ENCODE measurements at places on chromosomes 16 and 17.

DNA sequence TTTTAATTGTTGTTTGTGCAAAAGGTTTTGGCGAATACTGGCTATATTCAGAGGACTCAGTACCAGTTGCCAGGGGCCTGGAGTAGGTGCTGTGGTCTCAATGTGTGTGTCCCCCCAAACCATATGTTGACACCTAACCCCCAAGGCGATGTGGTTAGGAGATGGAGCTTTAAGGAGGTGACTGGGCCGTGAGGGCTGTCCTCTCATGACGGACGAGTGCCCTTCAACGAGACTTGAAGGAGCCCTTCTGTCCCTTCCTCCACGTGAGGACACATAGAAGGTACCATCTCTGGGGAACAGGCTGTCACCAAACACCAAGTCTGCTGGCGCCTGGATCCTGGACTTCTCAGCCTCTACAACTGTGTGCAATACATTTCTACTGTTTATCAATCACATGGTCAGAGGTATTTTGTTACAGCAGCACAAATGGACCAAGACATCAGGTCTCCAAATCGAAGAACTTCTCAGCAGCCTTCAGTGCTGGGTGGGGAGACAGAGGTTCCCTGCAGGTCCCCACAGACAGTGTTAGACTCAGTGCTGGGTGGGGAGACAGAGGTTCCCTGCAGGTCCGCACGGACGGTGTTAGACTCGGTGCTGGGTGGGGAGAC lies 24.8 kb upstream of the METRNL start:
- no peak for DNase-seq

- DNase-seq = no peak
Observed at GRCh38 chr17:6303664-6304063, 131.3 kb downstream of the AIPL1 start.

GRCh38 chr17:21174713-21175112 lies 39.2 kb downstream of the TMEM11 start:
- DNase-seq = no peak

GRCh38 chr17:65191811-65192740 lies 54.9 kb downstream of the RGS9 start:
- no peak for DNase-seq

DNA sequence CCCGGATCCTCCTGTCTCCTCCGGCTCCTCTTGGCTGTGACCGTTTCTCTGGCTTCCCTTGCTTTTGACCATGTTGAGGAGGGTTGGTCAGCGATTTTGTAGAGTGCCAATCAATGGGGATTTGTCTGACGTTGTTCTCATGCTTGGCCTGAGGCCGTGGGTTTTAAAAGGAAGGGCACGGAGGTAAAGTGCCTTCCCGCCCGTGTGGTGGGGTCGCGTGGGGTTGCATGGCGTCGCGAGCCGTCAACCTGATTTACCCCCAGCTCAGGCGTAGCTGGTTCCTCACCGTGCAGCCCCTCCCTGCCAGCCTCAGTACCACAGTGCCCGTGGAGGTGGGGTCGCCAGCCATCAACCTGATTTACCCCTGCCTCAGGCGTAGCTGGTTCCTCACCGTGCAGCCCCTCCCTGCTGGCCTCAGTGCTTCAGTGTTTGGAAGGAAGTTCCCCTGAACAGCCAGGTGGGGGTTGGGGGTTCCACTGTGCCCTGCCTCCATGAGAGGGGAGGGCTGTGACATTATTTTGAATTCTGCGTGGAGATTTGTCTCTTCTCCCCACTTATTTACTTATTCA lies 5.0 kb downstream of the TPSAB1 start:
- DNase-seq = no peak

DNA sequence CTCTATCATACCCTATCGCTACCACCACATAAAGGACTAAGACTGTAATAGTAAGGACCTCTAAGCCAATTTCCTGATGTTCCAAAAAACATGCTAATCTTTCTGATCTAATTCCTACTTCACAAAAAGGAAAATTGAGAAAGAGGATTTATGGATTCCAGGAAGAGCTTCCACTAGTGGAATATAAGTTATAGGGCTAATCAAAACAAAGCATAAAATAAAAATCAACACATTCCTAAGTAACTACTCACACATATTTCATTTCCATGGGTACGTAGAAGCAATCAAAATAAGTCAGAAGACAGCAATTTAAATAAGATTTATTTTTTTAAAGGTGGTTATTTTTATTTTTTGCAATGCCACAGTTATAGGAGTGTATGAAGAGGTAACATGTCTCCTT lies 12.4 kb downstream of the CCDC43 start:
- DNase-seq = no peak

DNA sequence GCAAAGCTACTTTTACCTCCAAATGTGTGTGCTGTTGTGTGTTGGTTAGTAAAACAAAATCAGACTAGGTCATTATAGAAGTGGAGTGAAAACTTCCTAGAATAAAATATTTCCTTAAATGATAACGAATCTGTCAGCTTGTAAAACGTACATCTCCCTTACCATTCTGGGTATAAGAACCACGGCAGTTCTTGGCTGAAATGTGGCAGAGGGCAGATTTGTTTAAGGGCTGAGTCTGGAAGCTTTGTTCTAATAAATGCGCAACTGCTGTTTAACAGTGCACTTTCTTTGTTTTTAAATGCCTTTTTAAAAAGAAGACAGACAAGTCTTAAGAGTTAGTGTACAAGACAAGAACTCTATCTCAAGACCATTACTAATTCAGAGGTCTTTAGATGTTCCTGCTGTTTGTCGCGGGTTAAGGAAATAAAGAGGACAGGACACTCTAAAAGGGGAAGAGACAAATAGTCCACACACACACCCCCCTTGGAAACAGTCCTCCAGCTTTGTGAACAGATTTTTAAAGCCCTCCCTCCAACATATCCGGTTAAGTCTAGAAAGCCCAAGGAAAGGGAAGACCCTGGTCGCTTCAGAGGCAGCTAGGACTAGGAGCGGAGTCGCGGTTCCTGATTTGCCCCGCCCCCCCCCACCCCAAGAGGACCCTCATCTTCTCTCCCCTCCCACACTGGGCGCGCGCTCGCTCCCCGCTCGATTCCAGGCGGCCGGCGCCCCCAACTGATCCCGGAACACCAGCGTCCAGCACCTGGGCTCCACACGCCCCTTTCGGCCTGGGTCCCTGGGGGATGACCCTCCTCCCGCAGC lies 658 bp downstream of the SYNRG start:
- DNase-seq = no peak

GRCh38 chr17:5211458-5211857 lies 19.8 kb upstream of the ZNF594 start:
- DNase-seq = no peak

- DNase-seq = no peak
Observed at GRCh38 chr17:12046786-12047185, 26.1 kb downstream of the MAP2K4 start.

Measured in dorsolateral prefrontal cortex (tissue), 122 donors.